Cardiac ventricle fibroblast (primary cell): ENCODE measurements at places on chromosomes 6 and 20. TPM values are rescaled to one million over a fixed set of nuclear protein-coding genes. Genes with fewer than 3 reads are reported as not detected.

Gene NOX3
- total RNA-seq: not detected in 2 replicates

Gene ZC2HC1B
- 0.31 TPM in 1 of 2 replicates, not detected in the other for total RNA-seq

Gene KHDC1L
- total RNA-seq: not detected in 2 replicates

Gene DEFB125
- not detected in 2 replicates for total RNA-seq

Gene ZNF512B
- 13.3 and 14.0 TPM in 2 replicates for total RNA-seq

Gene BPIFB2
- total RNA-seq: not detected in 2 replicates
